ENCODE measurements at places on chromosomes 3 and 15. TPM values are rescaled to one million over a fixed set of nuclear protein-coding genes. Genes with fewer than 3 reads are reported as not detected.

GRCh38 chr3:142647856-142648255 lies 51.7 kb downstream of the PLS1 start:
- peak; percentile 16 for DNase-seq

GRCh38 chr15:91491101-91491950 lies 362.2 kb upstream of the SLCO3A1 start:
- DNase-seq: no peak

- DNase-seq: peak; percentile 74
Measured at GRCh38 chr15:41465822-41466421, 27.8 kb upstream of the ITPKA start.

GRCh38 chr3:36906504-36907149 lies 38.2 kb downstream of the TRANK1 start:
- DNase-seq: peak; percentile 68

DNA sequence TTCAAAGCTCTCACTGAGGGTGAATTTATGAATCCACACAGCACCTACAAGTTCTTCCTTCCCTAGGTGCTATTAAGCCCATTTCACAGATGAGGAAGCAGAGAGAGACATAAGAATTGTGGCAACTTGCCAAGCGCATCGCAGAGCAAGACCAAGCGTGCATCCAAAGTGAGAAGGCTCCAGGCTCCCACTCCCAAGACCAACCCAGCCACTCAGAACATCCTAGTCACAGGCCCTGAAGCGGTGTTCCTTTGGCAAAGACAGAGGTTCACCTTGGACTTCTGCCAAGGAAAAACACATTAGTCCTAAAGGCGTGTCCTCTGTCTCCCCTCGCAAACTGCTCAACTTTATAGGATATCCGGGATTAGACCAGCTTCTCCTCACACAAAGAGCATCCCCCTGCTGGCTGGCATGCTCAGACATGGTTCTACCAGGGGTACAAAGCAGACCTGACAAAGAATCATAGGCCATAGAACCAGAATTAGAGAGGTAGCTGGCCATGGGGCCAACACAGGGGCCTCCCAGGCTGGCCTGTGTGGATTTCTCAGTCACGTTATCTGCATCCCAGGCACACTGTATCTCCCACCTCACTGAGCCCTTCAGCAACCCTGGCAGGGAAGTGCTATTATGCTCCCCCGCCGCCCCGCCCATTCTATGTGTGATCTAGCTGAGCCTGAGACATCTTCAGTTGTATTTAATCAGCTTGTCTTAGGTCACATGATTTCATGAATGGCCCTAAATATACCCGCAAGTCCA lies 160.2 kb downstream of the FOXP1 start:
- DNase-seq: peak; percentile 45

GRCh38 chr15:83012636-83013035 lies 1.2 kb upstream of the C15orf40 start:
- DNase-seq: no peak

GRCh38 chr15:40836020-40836419 lies 7.5 kb upstream of the PPP1R14D start:
- DNase-seq: no peak

DNA sequence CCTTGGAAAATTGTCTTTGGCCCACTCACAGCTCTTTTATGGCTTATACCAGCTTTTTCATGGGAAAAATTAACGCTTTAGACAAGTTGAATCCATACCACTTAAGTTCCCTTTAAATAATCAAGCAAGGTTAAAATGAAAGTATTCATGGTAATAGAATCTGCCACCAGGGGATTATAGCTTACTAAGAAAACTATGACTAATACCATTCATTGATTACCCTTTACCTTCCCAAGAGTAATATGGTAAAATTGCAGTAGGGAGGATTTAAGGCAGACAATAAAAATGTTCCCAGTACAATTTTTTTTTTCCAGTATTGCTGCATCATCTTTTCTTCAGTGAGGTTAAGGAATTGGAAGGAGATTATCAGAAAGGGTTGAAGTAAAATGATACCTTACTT lies 641.1 kb upstream of the NAALADL2 start:
- DNase-seq: peak; percentile 27

DNA sequence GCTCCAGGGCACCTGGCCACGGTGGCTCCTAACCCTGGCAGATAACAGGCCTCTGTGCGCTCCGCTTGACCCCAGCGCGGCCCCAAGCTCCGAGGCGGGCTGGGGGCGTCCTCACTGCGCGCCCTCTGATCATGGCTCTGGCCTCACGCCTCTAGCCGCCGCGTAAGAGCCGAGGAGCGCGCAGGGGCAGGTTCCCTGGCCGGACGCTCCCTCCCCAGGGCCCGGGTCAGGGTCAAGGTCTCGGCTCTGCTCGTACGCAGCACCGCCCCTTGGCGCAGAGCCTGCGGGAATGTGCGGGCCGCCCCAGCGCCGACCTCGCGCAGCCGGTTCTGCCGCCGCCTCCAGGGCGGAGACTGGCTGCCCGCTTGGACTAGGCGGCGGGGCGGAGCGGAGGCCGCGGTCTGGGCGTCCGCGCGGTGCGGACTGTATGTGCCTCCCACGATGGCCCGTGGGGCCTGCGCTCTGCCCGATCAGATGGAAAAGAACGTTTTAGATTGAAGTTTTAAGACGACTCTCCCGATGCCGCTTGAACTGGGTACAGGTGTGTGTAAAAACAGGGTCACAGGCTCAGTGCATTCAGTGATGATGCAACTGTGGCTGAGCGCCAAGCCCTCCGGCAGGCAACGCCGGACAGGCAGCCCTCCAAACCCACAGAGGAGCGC lies 40.8 kb downstream of the CHST14 start:
- peak; percentile 35 for DNase-seq

Gene DAPK2
- 3.7 TPM for total RNA-seq

Gene PAQR9
- total RNA-seq: not detected

Gene EPHA6
- total RNA-seq: not detected

Gene XRN1
- total RNA-seq: 46.9 TPM

Gene MUSTN1
- not detected for total RNA-seq
